ENCODE measurements at places on chromosomes 2 and 18.

DNA sequence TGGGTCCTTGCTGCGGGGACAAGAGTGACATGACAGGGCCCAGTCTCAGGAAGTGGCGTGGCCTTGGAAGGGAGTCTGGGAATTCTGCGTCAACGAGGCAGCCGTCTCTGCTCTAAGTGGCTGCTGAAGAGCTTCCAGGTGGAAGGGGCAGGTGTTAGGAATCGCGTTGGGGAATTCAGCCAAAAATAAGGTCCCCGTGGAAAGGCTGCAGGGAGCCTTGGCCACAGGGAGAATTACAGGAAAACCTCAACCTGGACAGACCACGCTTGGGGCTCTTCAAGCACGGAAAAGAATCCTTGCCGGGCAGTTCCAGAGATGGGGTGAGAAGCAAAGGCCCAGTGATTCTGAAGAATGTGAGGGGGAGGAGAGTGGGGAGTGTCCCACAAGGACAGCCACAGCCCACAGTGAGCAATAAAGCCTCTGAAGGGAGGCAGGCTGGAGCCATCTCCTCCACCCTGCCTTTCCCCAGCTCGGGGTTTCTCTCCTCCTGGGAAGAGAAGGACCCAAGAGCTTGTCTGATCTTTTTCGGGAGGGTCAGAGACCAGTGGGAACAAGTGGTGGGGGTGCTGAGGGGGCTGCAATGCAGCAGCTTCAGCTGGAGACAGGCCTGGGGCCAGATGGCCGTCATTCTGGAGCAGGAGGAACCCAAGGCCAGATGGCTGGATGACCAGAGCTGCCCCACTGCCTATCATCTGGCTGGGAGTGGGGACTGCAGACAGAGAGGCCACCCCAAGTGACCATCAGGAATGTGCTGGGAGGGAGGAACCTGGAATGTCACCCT lies 106.4 kb upstream of the SMAD2 start:
- DNase-seq, result no peak

- no peak for DNase-seq
Measured at GRCh38 chr2:233821709-233822100, 32.6 kb downstream of the HJURP start.

- no peak for DNase-seq
Measured at GRCh38 chr2:19652811-19653210, 249.0 kb downstream of the TTC32 start.

GRCh38 chr2:127783101-127783500 lies 27.9 kb downstream of the WDR33 start:
- DNase-seq, result peak; percentile 53

GRCh38 chr2:103986001-103986400 lies 867.9 kb upstream of the POU3F3 start:
- DNase-seq, result no peak

DNA sequence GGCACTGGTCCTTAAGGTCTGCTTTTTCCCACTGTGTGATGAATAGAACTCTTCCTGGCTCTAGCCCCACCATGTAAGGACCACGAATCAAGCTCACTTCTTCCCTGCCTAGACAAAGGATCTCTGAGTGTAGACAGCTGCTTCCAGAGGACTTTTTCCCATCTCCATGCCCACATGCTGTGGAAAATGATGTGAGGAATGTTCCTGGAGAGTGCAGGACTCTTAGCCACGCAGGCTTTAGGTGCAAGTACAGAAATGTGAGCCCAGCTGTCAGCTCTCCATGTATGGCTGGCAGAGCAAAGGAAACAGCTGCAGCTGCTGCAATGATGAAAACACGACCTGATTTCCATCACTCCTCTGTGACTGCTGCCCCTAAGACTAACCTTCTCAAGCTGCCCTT lies 35.5 kb downstream of the NXPH2 start:
- DNase-seq, result no peak

DNA sequence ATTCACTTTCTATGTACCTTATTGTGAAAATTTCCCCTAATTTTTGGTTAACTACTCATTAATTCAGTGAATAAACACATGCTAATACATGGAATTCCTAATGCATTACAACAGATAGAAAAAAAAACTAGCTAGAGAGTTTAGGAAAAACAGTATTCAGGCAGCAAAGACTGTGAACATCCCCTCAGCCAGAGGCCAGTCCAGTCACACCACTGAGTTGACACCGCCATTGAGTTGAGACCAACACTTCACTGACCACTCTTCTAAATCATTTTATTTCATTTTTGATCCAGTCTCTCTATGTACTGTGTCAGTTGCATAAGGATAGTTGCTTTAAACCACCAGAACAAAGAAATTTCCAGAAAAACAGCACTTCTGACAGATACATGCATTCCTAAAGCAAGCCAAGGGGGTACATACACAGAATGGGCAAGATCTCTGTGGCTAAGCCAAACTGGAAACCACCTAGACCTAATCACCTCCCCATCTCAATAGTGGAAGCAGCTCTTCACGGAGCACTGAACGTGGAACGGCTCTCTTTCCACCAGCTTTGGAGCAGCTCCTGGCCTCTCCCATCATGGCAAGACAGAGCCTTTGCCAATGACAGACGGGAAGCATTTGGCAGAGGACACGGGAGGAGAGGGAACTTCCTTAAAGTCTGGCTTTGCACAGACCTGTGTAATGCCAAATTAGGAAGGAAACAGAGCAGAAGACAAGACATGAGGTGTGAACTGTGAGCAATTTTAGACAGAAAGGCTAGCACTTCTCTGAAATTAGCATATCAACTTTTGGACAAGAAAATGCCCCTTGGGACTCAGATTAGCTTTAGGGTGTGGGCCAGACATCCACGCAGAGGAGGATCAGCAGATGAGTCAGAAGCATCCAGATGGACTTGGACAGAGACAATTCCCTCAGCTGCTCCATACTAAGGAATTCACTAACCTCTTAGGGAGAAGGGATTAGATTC lies 36.4 kb downstream of the CACNB4 start:
- DNase-seq, result no peak

DNA sequence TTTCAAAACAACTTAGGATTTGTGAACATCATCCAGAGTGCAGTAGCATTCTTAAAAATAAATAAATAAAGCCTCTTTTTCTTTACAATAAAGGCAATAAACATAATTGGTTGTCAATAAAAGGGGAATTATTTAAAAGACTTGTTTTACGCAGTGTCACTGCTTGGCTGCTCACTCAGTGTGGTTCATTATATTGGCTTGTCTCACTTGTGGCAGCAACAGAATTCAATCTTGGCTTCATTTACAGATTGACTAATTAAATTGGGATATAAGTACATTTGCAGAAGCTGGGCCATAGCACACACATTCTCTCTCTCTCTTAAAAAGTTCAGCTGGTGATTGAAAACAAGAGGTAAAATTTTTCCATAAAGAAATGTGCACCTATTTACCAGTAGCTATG lies 1027.6 kb downstream of the LRP1B start:
- no peak for DNase-seq

Data from inflammatory macrophage treated with lipopolysaccharide for 4 hours (primary cell).